ENCODE measurements at places on chromosomes 6 and 20.

GRCh38 chr6:124924333-124924759 is 37.9 kb upstream of the RNF217 start:
- no peak for DNase-seq

- peak; percentile 52 for DNase-seq
These were observed 12.2 kb downstream of the MYLK4 start for GRCh38 chr6:2738373-2738979.

DNA sequence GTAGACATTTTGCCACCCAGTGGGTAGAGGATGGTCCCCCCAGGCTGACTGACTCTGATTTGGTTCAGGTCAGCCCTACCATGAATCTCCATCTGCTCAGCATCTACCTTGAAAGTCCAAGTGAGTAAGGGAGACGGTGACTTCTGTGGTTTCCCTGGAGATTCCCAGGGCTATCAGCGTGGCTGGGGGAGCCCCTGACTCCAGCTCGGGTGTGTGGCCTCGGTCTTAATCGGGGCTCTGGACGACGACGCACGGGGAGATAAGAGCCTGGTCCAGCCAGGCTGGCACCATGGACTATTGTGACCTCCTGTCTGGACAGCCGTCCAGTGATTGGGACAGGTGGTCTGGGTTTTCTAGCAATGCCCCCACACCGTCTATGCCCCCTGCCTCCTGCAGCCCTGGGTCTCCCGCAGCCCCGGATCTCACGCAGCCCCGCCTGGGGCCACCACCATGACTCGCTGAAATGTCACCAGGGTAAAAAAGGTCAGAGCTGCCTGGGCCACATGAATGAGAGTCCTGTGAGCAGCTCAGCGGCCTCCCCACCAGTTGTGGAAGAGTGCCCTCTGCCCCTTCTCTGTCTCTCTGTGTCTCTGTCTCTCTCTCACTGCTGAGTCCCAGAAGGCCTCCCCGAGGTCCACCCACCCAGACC is 47.1 kb upstream of the GATA5 start:
- no peak for DNase-seq

GRCh38 chr6:78199044-78199443 is 546.2 kb downstream of the MEI4 start:
- DNase-seq = no peak

DNA sequence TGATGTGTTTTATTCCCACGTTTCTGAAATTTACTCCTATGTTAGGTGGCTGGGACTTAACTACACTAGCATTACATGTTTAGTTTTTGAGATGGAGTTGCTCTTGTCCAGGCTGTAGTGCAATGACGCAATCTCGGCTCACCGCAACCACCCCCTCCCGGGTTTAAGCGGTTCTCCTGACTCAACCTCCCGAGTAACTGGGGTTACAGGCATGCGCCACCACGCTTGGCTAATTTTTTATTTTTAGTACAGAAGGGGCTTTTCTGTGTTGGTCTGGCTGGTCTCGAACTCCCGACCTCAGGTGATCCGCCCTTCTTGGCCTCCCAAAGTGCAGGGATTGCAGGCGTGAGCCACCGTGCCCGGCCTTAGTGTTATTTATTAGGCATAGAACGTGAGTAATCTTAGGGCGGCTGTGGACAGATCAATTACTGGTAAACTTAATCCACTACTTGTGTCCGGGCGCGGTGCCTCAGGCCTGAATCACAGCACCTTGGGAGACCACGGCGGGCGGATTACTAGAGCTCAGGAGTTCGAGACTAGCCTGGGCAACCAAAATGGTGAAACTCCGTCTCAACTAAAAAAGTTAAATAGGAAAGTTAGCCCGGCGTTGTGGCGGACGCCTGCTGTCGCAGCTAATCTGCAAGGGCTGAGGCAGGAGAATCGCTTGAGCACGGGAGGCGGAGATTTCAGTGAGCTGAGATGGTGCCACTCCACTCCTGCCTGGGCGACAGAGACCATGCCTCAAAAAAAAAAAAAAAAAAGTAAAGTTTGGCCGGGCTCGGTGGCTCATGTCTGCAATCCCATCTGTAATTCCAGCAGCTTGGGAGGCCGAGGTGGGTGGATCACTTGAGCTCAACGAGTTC is 123.7 kb upstream of the BTN3A2 start:
- DNase-seq = no peak

GRCh38 chr6:9126878-9127560 is 691.7 kb upstream of the SLC35B3 start:
- DNase-seq = peak; percentile 45

DNA sequence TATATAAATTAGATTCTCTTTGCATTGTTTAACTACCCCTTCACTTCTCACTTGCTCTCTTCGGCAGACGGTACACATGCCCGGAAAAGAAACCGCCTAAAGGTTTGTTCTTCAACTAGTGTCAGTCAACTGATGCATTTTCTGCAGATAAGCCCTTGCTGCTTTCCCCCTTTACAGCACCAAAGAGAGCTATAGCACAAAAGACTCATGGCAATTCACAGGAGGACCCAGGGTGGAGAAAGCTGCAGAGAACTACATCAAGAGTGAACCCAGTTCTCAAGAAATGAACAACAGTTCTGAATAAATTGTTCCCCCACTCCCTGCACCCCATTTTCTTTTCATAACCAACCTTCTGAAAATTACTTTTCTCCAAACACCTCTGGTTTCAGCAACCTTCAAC is 8.9 kb downstream of the CD164 start:
- DNase-seq = no peak

DNA sequence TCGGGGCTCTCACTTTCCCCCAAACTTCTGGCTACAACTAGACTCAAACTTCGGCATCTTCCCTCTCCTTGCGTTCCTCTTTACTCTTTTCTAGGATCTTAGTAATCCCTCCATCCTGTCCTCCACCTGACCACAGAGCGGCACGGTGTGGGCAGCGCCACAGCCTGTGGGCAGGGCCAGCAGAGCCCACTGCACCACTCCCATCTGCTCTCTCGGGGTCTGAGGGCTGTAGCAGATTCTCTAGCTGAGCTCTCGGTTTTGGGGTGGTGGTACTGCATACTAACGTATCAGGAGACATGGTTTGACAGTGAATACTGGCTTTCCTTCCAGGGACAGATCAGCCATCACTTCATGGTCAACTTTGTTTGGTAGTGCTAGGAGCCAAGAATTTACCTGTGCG is 57.4 kb downstream of the EZR start:
- DNase-seq = no peak

DNA sequence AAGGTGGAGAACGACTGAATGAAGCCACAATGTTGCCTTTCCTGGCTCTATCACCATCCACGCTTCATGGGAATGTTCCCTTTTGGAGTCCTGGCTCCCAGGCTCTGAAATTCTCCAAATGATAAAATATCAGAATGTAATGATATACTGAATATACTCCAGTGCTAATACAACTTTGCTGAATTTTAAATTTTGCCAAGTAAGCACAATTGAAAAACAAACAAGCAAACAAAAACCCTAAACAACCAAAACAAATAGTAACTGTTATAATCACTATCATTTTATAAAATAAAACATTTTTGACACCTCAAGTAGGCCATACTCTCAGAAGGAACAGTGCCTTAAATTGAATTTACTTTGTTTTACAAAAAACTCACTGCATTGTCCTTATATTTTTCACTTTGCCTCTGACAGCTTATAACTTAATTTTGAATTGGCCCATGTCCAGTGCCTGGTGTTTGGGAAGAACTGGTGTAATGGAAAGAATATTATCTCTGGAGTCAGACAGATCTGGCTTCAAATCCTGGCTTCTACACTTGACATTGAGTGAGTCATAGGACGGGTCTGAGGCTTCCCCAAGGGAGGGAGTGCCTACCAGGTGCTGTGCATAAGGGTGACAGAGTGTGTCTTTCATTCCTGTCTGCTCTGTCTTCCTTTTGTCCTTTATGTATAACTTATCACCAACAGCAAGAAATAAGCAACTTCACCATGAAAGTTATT is 698.3 kb downstream of the EPM2A start:
- no peak for DNase-seq

DNA sequence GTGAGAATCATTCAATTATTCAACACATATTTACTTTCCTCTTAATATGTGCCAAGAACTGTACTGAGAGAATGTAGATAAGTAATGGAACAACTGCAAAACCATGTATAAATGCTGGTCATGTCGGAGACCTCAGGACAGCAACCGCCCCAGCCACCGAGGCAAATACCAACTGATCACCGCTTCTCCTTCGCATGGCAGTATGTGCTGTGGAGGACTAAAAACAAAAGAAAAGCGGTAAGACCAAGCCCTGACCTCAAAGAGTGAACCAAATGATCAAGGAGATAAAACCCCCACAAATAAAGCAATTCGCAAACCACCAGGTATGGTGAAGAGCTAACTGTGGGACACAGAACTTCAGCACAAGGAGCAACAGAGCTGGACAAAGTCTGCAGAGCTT is 104.3 kb downstream of the TRERF1 start:
- no peak for DNase-seq

DNA sequence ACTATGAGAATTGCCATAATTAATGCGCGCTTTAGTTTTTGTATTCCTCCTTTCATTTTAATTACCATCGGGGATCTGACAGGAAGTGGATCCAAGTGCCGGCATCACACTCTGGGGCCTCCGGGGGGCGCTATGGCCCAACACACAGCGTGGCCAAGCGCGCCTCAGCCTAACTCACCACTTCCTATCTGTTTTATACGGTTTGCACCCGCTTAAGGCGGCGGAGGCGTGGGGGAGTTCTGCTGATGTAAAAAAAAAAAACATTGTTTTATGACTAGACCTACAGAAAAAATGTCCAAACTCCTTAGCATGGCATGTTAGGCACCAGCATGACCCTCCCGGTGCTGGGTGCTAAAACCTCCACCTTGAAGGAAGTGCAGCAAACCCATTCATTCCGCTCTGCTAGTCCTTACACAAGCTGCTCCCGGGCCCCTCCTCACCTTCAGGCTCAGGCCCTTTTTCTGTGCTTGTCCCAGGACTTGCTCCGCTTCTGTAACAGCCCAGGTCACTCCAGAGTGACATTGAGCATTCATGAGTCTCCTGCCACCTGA is 4.5 kb upstream of the EBF4 start:
- DNase-seq = peak; percentile 44

GRCh38 chr6:101294676-101295075 is 98.8 kb upstream of the GRIK2 start:
- DNase-seq = no peak

GRCh38 chr20:63087236-63087871 is 80.6 kb upstream of the BHLHE23 start:
- no peak for DNase-seq

- no peak for DNase-seq
These were observed 163.6 kb downstream of the SLC16A10 start for GRCh38 chr6:111250791-111251354.

- DNase-seq = no peak
These were observed 156.5 kb downstream of the MOXD1 start for GRCh38 chr6:132244744-132245143.

GRCh38 chr6:158402184-158402583 is 89.9 kb downstream of the TULP4 start:
- no peak for DNase-seq

DNA sequence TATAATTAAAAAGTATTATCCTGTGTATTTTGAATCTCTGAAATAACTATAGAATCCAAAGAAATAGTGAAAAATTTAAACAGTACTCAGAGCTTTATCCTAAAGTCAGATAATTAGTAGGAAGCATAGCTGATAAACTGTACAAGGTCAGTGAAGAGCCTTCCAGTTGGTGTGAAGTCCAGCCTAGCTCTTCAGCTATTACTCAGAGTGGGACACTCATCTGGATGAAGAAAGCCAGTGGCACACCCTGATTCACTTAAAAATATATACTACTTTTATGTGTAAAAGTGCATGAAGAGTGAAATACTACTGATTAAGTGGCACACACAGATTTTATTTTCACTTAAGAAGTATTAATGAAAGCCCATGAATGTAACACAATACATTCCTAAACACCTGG is 3.1 kb downstream of the IFNGR1 start:
- DNase-seq = no peak

DNA sequence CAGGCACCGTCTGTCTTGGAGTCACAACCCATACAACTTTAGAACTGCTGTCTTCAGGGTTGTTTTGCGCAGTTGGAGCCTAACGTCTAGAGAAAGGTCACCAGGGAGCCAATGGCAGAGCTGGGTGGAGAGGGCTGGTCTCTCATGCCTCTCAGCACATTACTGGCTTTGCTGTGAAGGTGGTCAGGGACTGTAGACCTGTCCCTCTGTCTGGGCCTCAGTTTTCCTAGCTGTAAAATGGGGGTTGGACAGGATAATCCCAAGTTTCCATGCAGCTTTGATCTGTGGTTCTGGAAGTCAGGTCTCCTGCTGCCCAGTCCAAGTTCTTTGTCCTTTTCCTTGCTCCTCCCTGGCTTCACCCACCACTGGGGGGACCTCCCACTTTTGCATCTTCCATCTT is 52.2 kb upstream of the EPB41L1 start:
- no peak for DNase-seq

- no peak for DNase-seq
These were observed 187.0 kb downstream of the DTNBP1 start for GRCh38 chr6:15475872-15476271.

DNA sequence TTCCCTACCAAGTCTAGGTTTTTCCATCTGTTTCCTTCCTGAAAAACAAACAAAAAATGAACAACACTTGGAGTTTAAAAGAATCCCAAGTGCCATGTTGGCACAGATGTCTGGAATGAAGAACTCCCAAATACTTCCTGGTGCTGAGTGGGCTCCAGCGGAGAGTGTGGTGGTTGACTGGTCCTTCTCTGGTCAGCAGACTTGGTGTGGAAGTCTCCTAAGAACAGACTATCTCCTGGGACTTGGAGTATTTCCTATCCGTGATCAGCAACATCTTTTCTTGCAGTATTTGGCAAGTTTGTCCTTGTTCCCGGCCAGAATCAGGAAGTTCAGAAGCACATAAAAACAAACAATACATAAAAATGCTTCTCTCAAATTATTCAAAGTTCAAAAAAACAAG is 154.1 kb downstream of the MTFR2 start:
- no peak for DNase-seq

- no peak for DNase-seq
These were observed 165.4 kb downstream of the SYNDIG1 start for GRCh38 chr20:24634855-24635254.

- DNase-seq = no peak
These were observed 54.9 kb downstream of the SESN1 start for GRCh38 chr6:109039795-109040194.

DNA sequence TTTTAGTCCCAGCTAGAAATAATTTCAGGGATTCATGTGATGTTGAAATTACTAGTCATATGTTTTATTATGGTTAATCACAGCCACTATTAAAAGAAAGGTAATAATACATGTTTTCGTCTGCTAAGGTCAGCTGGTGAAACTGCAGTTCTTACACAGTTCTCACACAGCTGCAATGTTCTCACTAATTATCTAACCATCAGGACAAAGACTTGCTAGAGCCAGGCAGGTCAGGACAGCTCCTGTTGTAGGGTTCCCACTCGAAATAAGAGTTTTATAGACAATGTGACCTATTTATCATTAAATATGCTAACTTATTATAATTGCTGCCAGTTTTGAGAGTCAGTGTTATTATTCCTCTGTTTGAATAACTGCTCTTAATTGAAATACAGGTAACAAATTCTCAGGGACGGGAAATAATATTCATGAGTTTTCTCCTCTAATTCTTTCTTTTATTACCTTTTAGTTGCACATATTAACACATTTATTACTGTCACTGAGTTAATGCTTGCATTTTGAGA is 97.9 kb downstream of the GJA1 start:
- no peak for DNase-seq

- DNase-seq = no peak
These were observed 22.3 kb downstream of the FAM50B start for GRCh38 chr6:3871515-3871914.

GRCh38 chr6:37435816-37436215 is 2.8 kb downstream of the CMTR1 start:
- no peak for DNase-seq

All from foreskin melanocyte (primary cell).